Left cardiac atrium (tissue), 4 donors: ENCODE measurements at places on chromosomes 5 and 9.

- no peak for DNase-seq
These were observed 4.5 kb upstream of the RPL26L1 start for GRCh38 chr5:172954751-172955159.

- DNase-seq: no peak
These were observed 49.2 kb upstream of the SLC44A1 start for GRCh38 chr9:105195259-105195658.

DNA sequence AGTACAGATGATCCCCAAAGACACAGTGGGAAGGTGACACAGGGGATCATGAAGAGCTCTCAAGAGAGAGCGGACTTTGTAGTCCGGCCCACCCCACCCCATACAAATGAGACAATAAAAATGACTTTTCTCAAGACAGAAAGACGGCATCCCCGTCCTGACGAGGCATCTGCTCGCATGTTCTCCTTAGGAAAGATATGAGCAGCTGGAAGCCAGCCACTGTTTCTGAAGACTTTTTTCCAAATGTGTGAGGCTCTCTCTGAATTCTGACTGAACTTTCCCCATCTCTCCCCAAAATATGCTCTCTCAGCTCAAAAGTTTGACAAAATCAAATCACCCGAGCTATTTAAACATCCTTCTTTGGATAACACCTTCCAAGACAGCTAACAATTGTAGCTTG lies 105.2 kb downstream of the RFK start:
- no peak for DNase-seq

GRCh38 chr5:59922220-59922619 lies 28.7 kb upstream of the PDE4D start:
- no peak for DNase-seq

DNA sequence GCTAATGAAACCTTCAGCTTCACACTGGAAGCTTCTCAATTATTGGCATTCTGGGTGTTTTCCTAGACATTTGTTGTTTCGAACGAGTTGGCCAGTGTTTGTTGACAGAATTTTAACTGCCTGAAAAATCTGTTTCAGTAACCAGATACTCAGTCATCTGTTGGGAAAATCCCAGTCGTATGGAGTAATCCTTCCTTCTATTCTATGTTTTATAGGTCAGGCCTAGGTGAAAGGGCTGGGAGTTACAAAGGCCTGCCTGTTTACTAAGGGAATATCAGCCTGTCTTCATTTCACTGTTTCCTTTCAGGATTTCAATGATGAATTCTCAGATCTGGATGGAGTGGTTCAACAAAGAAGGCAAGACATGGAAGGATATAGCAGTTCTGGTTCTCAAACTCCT lies 59.9 kb downstream of the GRAMD2B start:
- DNase-seq: no peak

DNA sequence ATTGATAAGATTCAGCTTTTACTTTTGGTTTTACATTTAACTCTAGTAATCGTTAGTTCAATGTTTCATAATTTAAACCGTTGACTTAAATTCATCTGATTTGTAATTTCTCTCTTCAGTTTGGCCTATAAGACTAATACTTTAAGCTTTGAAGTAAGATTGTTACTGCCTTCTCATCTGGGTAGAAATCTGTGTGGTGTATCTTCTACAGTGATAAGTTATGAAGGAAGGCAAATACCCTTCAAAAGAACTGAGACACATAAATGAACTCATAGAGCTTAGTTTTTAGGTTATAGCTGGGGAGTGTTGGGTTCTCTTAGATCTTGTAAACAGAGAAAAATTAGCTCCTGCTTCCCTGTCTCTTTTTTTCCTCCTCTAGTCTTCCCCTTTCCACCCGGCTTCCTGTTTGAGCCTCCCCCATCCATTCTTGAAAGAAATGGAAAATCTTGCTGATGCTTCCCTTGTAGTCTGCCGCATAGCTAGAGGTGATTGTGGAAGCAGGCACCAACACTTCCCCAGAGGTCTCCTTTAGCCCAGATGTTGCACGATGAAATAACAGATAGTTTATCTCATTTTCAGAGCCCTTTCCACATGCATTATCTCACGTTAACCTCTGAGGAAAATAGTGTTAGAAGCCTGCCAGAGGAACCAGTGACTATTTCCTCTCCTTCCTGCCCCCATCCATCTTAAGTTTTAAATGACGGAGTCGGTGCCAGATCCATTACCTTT lies 2.0 kb upstream of the F2RL2 start:
- no peak for DNase-seq

GRCh38 chr5:140509898-140510297 lies 37.6 kb upstream of the EIF4EBP3 start:
- no peak for DNase-seq

DNA sequence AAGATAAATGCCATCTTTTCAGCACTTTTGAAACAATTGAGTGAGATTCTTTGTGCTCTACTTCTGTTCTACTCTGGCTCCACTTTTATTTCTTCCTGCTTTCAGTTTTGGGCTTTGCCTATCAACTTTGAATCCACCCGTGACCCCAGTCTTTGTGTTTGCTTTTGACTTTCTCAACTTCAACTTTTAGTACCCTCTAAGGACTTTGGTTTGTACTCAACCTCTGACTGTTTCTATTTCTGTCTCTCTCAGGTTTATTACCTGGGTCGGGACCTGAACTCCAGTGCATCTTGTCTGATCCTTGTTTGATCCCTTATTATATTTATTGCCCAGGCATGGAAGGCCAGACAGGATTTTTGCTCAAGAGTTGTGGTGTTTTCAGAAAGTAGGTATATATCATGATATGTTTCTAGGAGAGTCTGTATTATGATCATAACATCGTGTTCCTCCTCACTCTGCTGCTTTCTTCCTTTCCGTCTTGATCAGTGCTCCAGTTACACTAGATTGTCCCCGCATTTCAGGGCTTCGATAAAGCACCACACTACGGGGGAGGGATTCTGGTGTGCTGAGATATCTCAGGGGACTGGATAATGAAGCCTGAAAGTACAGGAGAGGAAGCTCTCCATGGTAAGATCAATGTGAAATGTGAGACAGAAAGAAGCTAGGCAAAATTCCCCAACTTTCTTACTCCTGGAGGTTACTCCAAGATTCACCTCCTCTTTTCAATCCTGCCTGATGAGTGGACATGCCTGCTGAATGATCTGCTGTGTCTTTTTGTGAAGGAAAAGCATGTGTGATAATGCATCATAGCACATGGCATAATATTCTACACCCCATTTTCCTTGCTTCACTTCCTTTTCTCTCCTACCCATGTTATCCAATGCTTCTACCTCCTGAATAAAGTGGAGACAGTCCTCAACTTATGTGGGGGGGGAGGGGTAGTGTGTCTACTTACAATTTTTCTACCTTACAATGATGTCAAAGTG lies 155.5 kb upstream of the GRIN3A start:
- no peak for DNase-seq

- DNase-seq: no peak
These were observed 104.0 kb upstream of the SARDH start for GRCh38 chr9:133842174-133842573.

DNA sequence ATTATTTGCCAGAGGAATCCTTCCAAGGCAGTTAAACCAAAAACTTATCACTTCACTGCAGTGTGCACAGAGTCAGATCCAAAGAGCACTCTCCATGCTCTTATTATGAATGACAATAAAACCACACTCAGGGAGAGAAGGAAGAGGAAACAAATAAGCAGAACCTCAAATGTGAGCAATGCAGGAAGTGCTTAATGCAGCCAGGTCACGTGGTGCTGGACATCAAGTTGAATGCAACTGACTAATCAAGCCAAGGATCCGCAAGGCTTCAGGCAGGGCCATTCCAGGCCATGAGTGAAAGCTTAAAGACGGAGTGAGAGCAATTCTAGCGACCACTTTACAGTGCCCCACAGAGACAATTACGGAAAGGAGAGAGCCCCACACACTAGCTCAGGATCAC lies 230.4 kb upstream of the PUM3 start:
- no peak for DNase-seq

DNA sequence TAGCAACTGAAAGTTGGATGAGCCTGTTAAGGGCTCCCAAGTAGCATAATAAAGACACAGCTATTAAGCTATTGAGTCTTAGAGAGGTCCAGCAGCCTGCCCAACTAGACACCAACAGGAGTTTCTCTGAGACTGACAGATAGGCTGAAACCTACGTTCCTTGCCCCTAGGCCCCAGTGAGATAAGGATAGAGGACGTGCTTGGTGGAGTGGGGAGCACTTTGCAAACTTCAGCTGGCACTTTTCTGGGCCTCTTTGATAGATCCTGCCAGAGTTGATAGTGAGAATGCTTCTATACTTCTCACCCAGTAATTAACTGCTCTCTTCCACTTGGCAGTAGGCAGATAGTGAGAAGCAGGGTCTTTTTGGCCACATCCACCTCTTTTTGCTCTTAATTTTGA lies 20.8 kb upstream of the CTNNA1 start:
- no peak for DNase-seq

DNA sequence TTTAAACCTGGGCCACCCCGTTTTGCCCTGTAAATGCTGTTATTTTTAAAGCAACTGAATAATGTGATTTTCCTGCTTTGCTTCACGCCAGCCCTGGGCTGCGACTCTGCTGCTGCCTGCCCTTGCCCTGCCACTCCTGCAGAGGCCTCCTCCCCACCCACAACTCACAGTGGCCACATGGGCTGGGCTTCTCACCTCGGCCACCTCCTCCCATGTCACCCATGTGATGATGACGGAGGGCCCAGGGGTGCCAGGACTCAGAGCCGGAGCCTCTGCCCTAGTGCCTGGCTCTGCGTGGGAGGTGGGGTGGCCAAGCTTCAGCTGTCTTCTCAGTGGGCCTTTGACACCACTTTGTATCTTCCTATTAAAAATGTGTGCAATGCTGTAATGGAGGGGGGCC lies 48.1 kb upstream of the NKD2 start:
- DNase-seq: no peak

DNA sequence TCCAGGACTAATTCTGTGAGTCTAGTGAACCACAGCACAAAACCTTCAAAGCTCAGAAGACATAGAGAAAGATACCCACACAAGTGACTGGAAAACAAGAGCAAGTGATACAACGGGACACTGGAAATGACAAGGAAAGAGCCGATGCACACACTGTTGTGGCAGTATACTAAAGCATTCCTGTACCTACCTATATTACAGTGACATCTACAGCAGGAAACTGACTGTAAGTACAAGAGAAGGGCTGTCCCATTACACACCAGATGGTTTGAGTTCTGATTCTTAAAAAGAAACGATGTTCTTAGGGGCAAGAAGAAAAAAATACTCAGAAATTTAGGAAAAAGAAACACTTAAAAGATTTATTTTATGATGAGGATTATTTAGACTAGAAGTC lies 18.5 kb downstream of the TMEM245 start:
- no peak for DNase-seq

GRCh38 chr5:157088342-157088990 lies 20.4 kb downstream of the HAVCR2 start:
- no peak for DNase-seq

DNA sequence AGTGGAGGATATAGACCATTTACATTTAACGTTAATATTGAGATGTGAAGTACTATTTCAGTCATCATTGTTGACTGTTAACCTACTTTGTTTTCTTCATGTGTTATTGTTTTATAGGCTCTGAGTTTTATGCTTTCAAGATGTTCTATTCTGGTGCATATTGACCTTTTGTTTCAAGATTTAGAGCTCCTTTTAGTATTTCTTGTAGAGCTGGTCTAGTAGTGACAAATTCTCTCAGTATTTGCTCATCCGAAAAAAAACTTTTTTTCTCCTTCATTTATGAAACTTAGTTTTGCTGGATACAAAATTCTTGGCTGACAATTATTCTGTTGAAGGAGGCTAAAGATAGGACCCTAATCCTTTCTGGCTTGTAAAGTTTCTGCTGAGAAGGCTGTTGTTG lies 91.3 kb downstream of the INVS start:
- DNase-seq: no peak

- DNase-seq: no peak
These were observed 14.5 kb downstream of the HACD4 start for GRCh38 chr9:21016701-21017491.

GRCh38 chr9:120221844-120222243 lies 358.1 kb downstream of the CDK5RAP2 start:
- DNase-seq: no peak

DNA sequence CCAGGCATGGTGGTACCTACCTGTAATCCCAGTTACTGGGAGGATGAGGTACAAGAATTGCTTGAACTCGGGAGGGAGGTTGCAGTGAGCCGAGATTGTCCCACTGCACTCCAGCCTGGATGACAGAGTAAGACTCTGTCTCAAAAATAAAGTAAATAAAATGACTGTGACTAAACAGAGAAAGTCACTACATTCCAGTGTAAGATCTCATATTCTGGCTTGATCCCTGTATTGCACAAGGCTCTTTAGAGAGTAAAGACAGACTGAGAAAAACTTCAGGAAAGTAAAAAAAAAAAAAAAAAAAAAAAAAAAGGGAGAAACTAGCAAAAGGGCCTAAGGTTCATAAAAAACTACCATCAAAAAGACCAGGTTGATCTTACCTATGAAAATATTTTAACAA lies 106.6 kb upstream of the PJA2 start:
- DNase-seq: no peak

GRCh38 chr9:34499076-34499475 lies 23.7 kb downstream of the ENHO start:
- no peak for DNase-seq

DNA sequence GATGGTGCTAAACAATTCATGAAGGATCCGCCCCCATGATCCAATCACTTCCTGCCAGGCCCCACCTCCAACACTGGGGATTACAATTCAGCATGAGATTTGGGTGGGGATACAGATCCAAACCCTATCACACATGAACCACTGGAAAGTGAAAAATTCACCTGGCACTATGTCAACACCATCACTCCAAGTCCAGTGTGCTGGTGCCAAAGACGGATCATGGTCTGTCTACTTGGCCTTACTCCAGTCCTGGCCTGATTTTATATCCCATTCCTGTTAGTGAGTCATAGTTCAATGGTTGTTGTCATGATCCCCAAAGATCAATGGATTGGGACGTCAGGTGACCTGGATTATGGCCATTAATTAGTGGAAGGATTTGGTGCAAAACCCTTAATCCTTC lies 147.4 kb upstream of the RPS23 start:
- no peak for DNase-seq

DNA sequence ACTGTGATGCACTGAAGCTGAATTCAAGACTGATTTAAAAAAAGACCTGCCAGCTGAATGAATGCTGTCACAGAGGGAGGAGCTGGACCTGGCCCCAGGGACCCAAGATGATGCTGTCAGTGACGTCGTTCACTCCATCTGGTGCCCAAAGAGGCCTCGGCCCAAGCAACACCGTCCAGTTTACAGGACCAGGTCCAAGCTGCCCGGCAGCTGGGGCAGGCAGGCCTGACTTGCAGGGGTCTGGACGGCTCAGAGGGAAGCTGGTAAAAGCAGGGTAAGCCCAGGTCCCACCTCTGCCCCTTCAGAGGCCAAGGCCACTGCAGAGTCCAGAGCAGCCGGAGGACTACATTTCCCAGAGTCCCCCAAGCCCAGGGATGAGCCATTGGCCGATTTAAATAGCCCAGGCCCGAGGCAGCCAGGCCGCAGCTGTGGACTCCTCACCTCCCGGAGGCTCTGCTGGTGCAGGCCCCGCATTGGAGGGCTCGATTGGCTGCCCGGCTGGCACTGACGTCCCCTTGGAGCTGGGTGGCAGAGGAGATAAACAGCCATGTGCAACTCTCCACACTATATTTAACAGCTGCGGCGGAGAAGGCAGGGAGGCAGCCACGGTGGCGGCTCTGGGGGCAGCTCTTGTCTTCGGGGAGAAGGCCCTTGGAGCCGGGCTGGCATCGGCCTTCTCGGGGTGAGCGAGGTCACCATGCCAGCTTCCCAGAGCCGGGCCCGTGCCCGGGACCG lies at the start of gene PLPP7:
TSS of gene PLPP7 (plus strand) at position 423 of the 735 bp plus-strand sequence. CDS start at position 698, 275 bp downstream.
- peak; percentile 86 for DNase-seq

- no peak for DNase-seq
These were observed 6.0 kb downstream of the CAMK4 start for GRCh38 chr5:111229871-111230810.

GRCh38 chr9:88312045-88312444 lies 76.2 kb upstream of the SPIN1 start:
- DNase-seq: no peak
